ENCODE measurements at places on chromosomes 1 and 21.

DNA sequence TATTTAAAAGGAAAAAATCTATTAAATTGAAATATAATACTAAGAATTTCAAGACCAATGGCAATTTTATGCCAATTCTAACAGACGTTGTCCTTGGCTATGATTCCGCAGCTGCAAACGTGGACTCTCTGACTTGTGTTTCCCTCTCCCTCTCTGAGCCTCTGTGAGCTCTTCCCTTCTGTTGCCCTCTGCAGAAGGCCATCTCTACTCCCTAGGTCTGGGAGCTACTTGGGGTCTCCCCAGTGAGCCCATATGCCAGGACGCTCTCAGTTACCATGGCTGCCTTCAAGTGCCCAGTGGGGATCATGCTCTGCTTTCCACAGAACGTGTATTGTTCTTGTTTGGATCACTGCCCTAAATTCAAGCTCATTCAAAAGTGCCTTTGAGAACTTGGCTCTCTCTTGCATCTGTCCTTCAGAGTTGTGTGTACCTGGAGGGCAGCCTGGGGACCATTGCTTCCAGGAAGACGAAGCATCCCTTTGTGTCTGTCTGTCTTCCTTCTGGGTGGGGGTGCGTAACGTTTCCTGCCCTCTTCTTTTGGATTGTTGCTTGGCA is 97.5 kb upstream of the TSPAN2 start:
- no peak for DNase-seq

GRCh38 chr1:181984006-181984405 is 77.5 kb downstream of the ZNF648 start:
- DNase-seq: no peak

DNA sequence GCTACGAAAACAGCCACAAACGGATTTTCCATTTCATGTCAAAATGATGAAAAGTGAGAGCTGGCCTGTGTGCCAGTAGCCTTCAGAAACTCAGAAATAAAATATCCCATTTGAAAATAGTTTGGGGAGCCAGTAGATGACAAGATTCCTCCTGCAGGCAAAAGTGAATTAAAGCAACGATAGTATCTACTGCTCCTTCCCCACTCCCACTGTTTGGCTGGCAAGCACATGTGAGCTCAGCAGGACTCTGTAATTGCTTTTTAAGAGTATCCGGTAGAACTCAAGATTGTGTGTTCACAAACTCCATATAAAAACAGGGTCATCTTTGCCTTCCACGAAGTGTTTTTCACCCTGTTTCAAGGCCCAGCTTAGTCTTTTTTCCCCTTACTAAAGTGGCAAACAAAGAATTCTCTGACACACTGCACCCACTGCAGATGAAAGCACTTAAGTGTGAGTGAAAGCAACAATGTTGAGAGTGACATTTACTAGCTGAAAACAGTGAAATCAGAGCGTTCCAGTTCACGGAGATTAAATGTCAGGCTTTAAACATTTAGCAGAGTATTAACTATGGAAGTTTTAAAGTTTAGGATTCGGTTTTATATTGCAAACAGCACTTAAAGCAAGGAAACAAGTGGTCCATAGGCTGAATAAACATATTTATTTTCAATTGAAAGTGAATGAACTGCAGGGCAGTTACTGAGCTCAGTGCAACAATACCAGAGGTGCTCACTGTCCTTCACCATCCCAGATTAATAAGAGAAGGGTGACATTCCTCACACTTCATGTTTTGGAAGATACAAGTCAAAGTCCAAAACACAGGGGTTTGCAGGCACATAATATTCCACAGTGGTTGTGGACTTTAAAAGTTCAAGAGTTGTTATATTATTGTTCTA is 70.0 kb downstream of the ALG14 start:
- DNase-seq: no peak

DNA sequence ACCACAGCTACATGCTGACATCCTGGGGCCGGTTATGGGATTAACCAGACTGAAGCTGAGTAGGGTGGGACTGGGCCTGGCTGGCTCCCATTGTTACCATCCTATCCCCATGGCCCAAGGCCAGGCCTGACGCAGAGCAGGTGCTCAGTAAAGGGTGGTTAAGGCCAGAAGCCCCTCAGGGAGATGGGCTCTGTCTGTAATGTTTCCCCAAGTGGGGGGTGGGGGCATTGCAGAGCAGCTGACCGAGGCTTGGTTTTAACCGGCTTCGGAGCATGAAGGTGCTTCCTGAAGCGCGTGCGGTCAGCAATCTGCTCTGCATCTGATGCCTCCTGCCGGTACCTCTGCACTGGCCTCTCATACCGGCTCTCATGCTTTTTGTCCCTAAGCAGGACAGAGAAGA is 83.4 kb upstream of the ACTL8 start:
- DNase-seq: no peak

DNA sequence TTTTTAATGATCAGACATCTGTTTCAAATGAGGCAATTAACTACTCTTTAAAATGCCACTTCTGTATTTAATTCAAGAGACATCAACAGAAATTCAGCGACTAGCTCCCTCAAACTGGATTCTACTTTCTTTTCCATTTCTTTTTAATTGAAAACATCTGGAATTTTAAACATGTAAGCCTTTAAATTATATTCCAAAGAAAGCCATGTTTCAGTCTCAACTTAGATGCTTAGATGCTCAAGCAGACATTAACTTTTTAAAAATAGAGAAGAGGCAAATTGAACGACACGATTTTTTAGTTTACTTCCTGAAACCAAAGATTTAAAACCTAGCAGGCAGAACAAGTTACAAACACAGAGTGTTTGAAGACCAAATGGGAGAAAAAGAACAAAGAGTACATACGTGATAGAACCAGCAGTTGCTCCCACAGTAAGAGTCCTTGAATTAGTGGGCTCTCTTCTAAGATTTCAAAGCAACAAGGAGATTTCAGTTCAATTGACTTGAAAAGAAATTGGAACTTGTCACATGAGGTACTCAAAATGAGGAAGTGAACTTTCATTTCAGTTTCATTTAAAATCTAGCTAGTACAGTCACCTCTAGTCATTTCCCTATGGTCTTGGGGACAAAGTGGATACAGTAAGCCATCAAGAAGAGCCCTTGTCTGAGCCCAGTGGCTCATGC is at the start of gene CTSS:
CTSS (minus strand) TSS at position 483 of the 681 bp plus-strand sequence. CDS start 1,015 bp downstream, outside the sequence.
- DNase-seq: no peak

GRCh38 chr21:39882151-39882838 is 15.1 kb downstream of the PCP4 start:
- DNase-seq: no peak

DNA sequence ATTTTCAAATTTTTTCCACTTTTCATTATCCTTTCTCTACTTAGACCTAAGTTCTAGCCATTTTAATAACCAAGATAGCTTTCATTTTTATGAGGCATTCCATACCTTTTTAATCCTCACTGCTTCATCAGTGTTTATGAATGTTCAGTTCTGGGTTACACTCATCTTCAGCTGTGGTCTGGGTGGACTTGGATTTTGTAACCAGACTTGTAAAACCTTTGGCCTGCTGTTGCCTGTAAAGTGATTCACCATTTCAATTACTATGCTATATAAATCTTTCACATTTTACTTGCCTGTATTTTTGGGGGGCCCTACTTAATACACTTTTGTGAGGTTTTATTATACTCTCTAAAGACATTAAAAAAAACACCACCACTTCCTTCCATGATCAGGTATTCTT is 46.2 kb downstream of the USP25 start:
- no peak for DNase-seq

GRCh38 chr1:110707232-110707631 is 32.5 kb upstream of the KCNA3 start:
- DNase-seq: no peak

DNA sequence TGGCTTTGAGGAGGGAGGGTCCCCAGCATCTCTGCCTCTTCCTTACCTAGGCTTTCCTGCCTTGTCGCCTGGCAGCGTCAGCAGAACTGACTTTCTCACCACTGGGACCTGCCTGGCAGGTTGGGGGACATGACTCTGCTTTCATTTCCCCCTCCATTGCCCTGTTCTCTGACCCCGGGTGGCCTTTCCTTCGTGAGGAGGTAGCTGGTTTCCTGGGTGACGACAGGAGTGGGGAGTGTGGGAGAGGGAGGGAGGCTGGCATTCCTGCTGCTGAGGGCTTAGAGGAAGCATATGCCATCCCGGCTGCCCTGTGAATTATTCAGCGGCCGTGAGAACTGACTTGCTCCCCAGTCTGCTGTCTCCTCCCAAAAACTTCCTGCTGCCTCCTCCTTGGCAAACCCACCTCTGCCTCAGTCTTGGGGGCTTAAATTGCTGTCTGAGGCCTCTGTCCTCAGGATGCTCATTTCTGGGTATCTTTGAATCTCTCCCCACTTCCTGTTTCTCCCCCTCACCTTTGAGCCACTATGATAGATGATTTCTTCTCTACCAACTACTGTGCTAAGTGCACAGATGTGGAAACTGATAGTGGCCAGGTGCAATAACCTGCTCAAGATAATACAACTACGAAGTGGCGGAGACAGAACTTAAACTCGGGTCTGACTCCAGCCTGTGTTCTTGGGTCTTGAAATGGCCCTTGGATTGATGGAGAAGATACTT is 182.0 kb upstream of the CSF3R start:
- no peak for DNase-seq

DNA sequence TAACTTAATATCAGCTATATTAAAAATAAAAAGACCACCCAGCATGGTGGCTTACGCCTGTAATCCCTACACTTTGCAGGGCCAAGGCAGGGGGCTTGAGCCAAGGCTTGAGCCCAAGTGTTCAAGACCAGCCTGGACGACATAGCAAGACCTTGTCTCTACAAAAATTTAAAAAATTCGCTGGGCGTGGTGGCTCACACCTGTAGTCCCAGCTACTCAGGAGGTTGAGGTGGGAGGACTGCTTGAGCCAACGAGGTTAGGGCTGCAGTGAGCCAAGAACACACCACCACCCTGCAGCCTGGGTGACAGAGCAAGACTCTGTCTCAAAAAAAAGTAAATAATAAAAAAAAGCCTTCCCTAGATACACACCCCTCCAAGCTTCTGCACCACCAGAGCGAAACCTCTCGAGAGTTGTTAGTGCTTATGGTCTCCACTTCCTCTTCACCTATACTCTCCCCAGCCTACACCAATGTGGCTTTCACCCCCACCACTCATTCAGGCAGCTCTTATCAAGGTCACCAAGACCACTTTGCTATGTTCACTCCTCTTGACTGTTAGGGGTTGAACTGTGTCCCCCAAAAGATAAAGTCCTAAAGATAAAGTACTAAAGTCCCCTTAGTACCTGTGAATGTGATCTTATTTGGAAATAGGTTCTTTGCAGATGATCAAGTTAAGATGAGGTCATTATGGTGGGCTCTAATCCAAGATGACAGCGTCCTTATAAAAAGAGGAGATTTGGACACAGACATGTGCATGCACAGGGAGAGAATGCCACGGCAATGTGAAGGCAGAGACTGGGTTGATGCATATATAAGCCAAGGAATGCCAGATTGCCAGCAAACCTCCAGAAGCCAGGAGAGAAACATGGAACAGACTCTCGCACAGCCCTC is 6.8 kb upstream of the PPP1R15B start:
- no peak for DNase-seq

DNA sequence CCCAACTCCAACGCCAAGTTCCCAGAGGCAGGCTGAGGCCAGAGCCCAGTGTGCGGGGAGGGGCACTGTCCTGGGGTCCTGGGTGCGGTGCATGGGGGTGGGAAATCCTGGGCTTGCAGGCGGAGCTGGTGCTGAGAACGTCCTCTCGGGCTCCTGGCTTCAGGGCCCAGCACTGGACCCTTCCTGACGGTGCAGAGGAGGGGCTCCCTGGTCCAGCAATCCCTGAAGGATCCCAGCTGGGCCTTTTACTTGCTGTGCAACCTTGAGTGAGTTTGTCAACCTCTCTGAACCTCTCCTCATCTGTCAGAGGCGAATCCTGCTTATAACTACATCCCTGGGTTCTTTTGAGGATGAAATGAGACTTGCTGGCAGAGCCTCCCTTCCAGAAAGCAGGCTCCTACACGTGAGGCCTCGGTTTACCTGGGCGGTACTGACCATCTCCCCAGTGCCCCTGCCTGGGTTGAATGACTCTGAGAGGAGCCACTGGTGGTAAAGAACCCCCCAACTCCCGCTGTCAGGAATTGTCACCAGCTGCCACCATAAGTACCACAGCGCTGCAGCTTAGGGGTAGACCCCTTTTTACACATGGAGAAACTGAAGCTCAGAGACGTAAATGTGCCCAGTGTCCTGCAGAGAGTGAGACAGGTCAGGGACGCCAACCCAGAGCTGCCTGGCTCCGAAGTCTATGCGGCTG is 77.3 kb downstream of the DHRS3 start:
- no peak for DNase-seq

- no peak for DNase-seq
Measured at GRCh38 chr1:42981255-42981805, 22.7 kb upstream of the SLC2A1 start.

GRCh38 chr1:186518822-186519381 is 58.0 kb upstream of the PDC start:
- DNase-seq: no peak

GRCh38 chr21:20377250-20377649 is 621.0 kb upstream of the NCAM2 start:
- no peak for DNase-seq

DNA sequence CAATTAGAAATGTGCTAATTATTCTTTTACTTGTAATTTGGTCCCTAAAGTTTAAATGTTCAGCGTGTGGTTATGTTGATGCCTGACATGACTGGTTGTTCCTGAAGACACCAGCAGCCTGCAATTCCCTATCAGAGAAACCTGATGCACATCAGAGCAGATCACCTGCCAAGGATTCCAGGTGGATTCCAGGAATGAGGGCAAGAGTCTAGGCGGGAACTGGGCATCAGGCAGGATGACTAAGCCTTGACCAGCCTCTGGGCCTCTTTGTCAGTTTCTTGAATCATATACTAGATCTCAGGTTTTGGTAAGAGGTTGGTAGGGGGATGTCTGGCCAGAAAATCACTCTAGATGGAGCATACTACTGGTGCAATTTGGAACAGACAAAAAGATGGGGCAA is 130.7 kb upstream of the TNR start:
- no peak for DNase-seq

GRCh38 chr1:243213045-243213787 is 41.9 kb downstream of the CEP170 start:
- DNase-seq: no peak
